ENCODE measurements at places on chromosomes 2 and 18. TPM values are rescaled to one million over a fixed set of nuclear protein-coding genes. Genes with fewer than 3 reads are reported as not detected.

The PID1 gene
- total RNA-seq = 12.5 TPM

The AGXT gene
- not detected for total RNA-seq

The CDH2 gene
- 0.11 TPM for total RNA-seq

DNA sequence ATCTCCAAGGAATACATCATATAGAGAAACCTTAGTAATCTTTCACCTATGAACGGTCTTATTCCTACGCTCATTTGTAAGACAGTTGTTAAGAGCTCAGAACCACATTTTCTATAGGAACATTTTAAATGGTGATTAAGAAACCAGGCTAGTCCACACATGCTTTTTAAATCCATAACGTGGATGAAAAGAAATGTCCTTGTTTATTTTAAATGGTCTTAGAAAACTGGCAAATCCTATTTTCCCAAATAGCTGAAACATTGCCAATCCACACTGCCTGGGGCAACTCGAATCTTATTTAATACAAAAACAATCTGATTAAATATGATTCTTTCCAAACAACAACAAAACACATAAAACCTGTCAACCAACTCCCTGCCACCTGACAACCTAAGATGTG lies 23.7 kb downstream of the METTL8 start:
- no peak for DNase-seq

GRCh38 chr18:51168960-51169662 lies 28.4 kb downstream of the MEX3C start:
- no peak for DNase-seq

- DNase-seq = no peak
These were observed 451.0 kb downstream of the SLC4A3 start for GRCh38 chr2:220078439-220078838.

DNA sequence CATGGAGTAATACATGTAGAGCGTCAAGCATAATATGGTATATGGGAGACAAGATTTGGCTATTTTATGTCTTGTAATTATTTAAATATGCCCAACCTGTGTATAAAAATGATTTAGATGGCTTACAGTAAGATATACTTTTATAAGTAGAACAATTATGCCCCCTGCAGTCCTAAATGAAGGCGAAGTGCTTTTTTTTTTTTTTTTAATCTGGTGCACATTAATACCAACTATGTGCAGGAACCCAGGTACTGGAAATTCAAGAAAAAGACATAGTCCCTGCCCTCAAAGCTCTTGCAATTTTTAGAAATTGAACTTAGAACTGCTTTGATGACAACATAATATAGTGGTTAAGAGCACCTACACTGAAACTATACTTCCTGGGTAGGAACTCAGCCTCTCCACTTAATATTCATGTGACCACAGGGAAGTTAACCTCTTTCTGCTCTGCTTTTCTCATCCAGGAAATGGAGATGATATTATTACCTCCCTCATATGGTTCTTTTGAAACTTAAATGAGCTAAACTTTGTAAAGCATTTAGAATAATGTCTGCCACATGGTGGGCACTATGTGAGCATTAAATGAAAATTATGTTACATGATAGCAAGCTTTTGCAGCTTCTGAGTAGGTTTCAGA lies 38.1 kb downstream of the AFTPH start:
- DNase-seq = no peak

- no peak for DNase-seq
These were observed 24.9 kb downstream of the MTCL1 start for GRCh38 chr18:8730080-8730827.

DNA sequence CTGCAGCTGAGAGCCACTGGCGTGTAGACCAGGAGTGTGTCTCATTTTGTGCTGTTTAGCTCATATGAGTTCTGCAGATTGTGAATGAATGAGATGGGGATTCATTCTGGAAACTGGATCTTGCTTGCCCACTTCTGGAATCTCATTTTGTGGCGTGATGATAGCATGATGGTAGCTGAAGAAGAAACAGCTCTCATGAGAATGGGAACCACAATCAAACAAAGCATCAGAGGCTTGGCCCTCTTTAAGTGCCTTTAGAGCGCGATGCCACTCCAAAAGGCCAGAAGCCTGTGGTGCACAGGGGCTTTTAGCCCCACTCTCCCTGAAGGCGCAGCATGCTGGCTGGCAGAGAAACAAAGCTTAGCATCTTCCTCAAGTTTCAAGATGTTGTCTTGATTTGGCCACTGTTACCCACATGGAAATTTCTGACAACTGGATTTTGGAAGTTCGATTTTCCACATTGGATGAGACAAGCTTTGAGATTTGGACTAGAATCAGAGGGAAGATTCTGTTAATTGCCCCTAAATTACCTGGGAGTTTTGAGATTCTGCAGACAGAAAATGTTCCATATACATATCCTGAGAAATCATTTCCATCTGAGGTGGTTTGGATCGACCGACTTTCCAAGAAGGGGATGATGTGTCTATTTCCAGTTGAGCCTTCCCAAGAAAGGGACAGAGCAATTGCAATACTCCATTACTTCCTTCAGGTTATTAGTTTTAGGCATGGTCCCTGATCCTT lies 234.5 kb downstream of the VAPA start:
- DNase-seq = no peak

GRCh38 chr2:212007972-212008371 lies 530.6 kb downstream of the ERBB4 start:
- no peak for DNase-seq
